ENCODE measurements at places on chromosomes 2 and 18.

GRCh38 chr18:47558110-47558750 is 306.8 kb upstream of the SKOR2 start:
- no peak for DNase-seq

DNA sequence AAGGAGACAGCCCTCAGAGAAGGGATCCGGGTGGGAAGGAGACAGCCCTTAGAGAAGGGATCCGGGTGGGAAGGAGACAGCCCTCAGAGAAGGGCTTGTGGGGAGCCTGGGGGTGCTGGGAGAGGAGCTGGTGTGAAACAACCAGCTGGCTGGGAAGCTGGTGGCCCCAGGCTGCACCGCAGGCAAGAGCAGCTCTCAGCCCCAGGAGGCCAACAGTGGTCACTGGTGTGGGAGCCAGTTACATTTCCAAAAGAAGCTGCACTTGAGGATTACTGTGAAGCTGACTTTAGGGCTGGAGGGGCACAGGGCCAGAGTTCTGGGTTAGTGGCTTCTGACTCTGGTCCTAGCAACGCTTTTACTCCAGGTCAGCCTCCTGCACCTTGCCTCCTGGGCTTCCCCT is 3.3 kb downstream of the HES6 start:
- no peak for DNase-seq

- DNase-seq, result no peak
Measured at GRCh38 chr18:44882163-44882868, 201.6 kb downstream of the SETBP1 start.

DNA sequence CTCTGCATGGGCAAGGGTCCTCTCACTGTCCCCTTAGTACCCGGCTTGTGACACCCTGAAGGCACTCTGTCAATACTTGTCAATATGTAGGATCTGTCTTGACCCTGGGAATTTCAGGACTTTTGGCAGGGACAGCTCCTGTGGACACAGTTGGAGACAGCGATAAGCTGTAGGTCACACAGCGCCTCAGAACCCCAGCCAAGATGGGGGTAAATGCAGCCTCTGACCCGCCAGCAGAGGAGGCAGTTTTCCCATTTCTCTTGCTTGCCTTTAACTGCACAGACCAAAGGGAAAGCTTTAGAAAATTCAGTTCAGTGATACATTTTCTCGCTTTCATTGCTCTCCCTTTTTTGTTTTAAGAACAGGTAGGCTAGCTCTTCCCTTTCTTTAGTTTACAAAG is 54.8 kb upstream of the KLHL29 start:
- DNase-seq, result peak; percentile 7

- no peak for DNase-seq
Measured at GRCh38 chr2:70906439-70907005, 29.2 kb upstream of the ATP6V1B1 start.

DNA sequence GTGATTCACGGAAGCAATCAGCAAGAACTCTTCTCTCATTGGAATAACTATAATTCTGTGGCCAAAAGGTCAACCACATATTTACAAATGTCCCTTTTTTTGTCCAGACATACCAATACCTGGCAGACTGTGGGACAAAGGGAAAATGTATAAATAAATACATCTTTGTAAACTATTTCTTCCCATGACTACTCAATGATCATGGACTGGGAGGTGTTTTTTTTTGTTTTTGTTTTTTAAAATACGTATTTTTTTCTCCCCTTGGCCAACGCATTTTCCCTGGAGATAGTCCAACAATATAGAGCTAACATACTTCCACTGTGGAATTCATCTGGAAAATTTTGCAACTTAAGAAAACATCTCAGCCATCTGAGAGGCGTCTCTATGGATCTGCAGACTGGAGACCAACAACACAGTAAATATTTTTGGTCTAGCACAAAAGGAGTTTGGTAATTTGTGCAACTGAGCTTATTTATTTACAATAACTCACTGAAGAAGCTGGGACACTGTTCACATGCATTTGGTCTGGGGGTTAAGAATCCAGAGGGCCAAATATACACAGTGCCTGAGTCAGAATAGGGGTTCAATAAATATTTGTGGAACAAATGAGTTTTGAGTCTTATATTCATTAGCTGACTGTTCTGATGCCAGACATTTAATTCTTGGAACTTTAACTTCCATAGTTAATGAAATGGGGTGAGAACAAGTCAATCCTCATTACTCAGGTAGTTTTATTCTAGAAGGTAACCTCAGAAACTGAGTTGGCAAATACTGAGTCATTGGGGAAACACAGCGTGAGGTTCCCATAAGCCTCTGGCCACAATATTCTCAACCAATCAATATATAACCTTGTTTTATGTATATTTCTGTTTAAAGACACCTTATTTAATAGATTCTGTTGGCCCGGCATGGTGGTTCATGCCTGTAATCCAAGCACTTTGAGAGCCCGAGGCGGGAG is 36.2 kb downstream of the CCBE1 start:
- DNase-seq, result no peak

DNA sequence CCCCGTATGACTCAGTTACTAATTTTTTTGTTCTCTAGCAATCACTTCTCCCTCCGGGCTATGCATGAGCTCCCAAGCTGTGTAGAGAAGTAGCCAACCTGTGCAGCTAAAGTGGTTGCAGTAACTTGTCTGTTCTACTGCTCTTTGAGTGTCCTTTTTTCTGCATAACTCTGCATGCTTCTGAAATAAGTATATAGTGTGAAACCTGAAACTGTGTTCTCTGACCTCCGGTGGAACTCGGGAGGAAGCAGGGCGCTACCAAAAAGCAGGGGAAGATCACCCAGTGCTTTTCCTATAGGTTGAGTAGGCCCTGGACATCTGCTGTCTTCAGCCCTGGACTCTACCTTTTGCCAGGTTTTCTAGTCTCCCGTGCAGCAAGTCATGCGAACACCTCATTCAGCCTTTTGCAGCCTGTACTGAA is 47.8 kb downstream of the PHLPP1 start:
- DNase-seq, result no peak

DNA sequence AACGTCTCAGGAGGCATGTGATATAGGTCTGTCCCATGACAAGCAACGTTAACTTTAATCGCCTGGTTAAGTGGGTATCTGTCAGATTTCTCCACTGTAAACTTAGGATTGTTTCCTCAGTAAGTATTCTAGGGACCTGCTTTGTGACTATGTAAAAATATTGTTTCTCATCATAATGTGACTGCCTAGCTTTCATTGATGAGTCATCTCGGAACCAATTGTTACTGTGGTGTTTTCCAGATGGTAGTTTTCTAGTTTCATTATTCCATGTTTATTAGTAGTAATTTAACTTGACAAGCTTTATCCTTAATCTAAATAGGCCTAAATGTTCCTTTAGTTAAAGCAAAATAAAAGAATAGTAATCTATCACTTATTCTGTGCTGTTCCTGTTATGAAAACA is 28.2 kb upstream of the GATA6 start:
- DNase-seq, result no peak

- DNase-seq, result no peak
Measured at GRCh38 chr18:74914648-74915047, 294.3 kb downstream of the PTGR3 start.

DNA sequence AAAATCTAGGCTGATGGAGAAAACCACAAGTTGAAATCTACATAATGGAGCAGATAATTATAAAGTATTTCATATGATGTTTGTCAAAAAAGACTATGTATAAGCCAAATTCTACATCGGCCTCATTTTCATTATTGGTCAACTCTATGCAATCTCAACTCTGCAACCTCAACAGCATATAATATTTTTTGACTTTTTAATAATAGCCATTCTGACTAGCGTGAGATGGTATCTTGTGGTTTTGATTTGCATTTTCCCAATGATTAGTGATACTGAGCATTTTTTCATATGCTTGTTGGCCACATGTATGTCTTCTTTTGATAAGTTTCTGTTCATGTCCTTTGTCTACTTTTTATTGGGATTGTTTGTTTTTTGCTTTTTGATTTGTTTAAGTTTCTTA is 496.1 kb upstream of the SLC39A10 start:
- DNase-seq, result no peak

- DNase-seq, result no peak
Measured at GRCh38 chr2:97718051-97718882, 4.9 kb downstream of the ZAP70 start.

GRCh38 chr18:54031243-54031642 is 193.2 kb downstream of the MBD2 start:
- no peak for DNase-seq

DNA sequence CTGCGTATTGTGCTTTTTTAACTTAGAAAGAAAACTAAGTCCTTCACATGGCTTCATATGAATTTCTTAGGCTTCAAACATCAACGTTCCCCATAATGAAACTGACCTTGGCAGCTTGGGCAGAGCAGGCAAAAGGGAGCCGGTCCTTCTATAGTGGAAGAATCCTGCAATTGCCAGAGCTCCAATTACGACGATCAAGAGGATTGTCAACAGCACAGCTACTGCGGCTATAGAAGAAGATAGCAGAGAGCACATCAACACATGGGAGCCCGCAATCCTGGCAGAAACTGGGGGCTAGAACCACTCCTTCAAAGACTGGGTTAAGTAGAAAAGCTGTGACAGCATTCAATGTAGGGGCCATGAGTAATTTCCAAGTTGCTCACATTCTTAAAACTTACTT is 69.8 kb downstream of the DHRS9 start:
- no peak for DNase-seq

DNA sequence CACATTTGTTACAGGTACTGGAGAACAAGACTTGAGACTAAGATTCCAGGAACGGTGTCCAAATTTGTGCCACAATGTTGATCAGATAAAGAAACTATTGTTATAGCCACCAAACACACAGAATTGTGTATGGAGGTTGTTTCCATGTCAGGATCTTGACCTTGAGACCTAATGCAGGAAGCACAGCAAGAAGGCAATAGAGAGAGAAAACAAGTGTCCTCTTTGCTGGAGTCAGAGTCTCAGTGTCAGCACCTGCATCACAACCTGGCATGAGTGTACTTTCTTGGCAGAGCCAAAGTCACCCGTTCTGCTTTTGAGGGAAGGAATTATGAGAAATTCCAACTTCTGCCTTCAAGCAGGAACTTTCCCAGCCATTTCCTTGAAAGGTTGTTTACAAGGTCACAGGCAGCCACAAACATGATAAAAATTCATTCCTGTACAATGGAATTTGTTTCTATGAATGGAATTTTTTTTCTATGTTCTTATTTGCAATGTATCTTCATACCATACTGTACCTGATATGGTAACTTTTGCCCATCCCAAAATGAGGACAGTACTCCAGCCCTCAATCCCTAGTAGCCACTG is 118.4 kb downstream of the PKP4 start:
- DNase-seq, result no peak

GRCh38 chr2:38095079-38095995 is 19.4 kb upstream of the CYP1B1 start:
- DNase-seq, result no peak

GRCh38 chr2:191023235-191023679 is 9.3 kb upstream of the STAT1 start:
- no peak for DNase-seq

DNA sequence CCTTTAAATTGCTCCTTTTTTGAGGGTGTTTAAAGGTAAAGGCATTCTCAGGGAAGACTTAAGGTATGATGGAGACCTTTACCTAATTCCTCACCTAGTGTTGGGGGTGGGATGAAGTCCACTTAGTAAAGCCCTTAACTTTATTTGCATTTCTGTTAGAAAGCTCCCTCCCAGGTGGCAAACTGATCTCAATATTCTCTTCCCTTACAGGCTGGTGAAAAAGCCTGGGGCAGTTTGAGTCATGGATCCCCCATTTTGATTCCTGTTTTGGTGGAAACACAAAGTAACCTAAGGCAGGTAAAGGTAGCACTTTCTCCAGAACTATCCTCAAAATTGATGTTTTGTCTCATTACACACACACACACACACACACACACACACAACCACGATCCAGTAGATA is 33.8 kb upstream of the HNRNPA3 start:
- DNase-seq, result no peak

GRCh38 chr18:37659906-37660305 is 94.3 kb upstream of the CELF4 start:
- no peak for DNase-seq

DNA sequence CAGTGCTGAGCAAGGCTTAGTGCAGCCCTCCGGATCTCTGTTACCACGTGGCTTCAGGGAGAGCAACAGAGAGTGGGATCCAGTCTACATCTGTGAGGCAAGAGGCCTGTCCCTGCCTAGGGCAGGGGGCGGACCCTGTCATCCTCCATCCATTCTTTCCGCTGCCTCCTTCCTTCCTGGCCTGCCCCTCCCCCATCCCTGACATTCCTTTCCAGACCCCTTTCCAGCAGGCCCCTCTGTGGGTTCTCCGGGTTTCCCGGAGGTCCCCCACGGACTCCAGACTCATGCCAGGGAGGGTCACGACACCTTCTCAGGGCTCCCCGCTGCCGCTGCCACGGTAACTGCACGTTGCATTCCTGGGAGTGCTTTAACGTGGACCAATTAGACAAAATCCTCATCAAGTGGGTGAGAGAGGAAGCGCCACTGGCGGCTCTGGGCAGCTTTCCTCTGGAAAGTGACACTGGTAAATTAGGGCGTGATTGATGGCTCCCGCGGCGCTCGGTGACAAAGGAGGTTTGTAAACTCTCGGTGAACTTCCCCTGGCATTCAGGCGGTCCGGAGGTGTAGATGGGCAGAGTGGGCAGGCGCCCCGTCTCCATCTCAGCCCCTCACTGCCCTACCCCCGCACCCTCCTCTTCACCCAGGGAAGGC is 11.4 kb downstream of the ATOH8 start:
- DNase-seq, result peak; percentile 50

DNA sequence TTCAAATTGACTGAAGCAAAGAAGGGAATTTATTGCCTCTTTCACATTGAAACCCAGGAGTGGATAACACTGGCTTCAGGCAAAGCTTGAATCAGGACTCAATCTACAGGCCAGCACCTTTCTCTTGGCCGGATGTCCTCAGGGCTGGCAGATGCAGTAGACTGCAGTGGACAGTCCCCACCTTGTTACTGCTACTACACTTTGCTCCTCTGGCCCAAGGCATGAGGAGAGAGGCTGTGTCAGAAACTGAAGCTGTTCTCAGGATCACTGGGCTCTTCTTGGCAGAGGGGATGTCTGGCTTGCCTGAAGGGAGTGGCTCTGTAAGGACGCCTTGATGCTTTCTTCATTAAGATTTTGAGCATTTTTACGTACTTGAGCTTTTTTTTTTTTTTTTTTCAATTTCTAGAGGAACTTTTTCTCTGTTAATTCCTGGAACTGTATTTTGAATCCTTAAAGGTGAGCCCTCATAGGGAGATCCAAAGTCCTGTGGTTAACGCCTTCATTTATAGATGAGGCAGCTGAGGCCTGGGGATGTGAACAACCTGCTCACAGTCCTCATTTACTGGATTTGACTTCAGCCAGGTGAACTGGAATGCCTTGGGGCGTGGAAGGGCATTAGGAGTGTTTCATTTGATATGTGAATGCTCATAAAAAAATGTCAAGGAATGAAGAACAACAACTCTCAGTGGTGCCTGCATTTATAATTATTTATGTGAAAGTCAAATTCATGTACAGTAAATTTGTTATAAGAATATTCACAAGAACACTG is 36.6 kb downstream of the CASP10 start:
- no peak for DNase-seq

- no peak for DNase-seq
Measured at GRCh38 chr2:45406621-45407020, 204.4 kb downstream of the SRBD1 start.

- DNase-seq, result no peak
Measured at GRCh38 chr2:62200868-62201267, 5.0 kb downstream of the B3GNT2 start.

GRCh38 chr2:18883616-18884456 is 294.5 kb upstream of the NT5C1B start:
- no peak for DNase-seq

All from NCI-H2107 (cell line).